ENCODE measurements at places on chromosomes 16 and 17. TPM values are rescaled to one million over a fixed set of nuclear protein-coding genes. Genes with fewer than 3 reads are reported as not detected.

The OMG gene
- total RNA-seq = 0.38 TPM

DNA sequence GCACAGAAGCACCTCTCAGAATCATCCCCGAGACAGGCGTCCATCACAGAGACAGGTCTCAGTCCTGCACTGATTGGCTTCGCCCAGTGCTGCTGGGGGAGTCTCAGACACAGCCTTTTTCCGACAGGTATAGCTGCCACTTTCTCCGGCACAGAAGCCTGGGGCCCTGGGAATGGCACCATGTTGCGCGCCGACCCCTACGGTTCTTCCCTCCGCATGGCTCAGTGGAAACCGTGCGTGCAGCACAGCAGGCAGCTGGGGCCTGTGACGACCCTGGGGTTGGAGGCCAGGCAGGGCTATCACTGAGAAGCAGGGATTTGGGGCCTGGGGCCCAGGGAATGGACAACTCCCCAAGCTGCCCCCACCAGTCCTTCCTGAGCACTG, 29.7 kb upstream of the CDH15 start:
- no peak for DNase-seq

- DNase-seq = no peak
Observed at GRCh38 chr16:48405153-48405552, 19.9 kb upstream of the SIAH1 start.

GRCh38 chr17:49939318-49939717, 29.7 kb upstream of the DLX4 start:
- DNase-seq = no peak

DNA sequence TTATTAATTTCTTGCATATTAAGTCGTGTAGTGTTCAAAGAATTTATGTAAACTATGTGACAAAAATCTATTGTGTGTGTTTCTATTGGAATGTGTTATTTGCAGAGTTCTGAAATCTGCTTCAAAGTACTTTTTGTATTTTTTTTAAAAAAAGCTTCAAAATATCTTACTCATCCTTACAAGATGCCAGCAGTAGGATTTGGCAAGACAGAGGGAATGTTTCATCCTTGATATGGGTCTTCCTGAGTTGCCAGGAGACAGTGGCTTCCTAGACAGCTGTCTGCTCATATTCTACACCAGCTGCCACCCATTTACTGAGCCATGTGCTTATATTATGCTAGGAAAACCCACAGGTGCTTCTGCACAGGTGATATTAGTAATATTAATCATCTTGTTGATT, 36.4 kb downstream of the EFCAB5 start:
- DNase-seq = no peak

The PRR15L gene
- total RNA-seq = 1.3 TPM

DNA sequence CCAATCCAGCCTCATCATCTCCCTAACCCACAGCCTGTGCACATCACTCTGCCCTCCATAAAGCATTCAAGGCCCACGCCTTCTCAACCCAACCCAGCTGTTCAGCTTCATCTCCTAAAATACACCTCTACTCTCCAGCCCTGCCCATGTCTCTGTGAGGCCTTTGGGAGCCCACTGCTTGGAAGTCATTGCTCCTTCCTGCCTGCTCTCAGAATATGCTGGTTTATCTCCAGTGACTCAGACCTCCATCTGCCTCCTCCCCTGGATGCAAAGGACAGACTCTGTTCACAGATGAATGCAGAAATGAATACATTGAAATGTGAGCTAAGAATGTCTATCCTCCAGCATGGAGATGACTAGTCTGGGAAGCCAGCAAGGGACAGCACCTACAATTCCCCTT, 19.0 kb downstream of the KCNG4 start:
- DNase-seq = no peak

GRCh38 chr16:6165330-6165979, 1067.9 kb upstream of the EEF2KMT start:
- DNase-seq = no peak

DNA sequence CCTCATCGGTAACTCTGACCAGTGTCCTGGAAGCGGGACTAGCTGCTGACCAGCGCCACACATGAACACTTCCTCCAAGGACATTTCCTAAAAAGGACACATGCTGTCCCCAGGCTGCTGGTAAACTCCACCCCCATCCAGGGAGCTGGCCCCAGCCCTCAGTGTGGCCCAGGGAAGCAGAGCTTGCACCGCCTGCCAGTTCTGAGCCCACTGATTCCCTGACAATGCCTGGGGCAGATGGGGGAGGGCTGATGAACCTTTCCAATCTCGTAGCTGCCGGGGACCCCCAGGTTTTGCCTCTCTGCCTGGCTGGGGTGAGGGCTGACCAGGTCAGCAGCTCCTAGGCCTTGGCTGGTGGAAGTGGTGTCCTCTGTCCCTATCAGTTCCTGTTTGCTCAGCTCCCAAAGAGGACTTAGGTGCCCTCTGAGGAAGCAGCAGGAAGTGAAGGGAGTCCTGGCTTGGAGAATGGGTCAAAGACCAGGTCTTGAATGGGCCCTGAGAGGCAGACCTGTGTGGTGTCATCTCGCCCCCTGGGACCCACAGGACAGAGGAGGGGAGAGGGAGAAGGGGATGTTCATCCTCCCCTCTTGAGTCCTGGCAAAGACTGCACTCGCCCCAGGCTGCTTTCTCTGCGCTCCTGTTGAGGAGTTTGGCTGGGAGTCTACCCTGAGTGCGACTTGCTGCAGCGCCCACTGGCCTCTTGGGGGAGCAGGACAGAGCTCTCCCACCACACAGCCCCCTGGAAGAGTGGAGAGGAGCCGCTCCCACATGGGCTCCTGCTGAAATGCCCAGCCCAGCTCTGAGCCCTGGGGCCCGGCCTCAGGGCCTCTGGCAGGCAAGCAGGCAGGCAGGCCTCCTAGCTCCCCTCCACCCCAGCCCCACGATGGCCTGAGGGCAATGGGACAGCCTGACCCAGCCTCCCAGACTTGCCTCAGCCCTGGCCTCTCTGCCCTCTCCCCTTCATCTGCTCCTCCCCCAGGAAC, 16.8 kb downstream of the PDK2 start:
- DNase-seq = no peak

- no peak for DNase-seq
Observed at GRCh38 chr17:82802075-82802780, 37.6 kb downstream of the ZNF750 start.

GRCh38 chr17:1201132-1201702, 21.4 kb upstream of the ABR start:
- no peak for DNase-seq

- DNase-seq = no peak
Observed at GRCh38 chr16:25585526-25585925, 106.2 kb upstream of the HS3ST4 start.

GRCh38 chr17:78461799-78462053, 83.3 kb downstream of the PGS1 start:
- no peak for DNase-seq
